NCI-H1930 (cell line): ENCODE measurements at places on chromosomes 7 and 10.

DNA sequence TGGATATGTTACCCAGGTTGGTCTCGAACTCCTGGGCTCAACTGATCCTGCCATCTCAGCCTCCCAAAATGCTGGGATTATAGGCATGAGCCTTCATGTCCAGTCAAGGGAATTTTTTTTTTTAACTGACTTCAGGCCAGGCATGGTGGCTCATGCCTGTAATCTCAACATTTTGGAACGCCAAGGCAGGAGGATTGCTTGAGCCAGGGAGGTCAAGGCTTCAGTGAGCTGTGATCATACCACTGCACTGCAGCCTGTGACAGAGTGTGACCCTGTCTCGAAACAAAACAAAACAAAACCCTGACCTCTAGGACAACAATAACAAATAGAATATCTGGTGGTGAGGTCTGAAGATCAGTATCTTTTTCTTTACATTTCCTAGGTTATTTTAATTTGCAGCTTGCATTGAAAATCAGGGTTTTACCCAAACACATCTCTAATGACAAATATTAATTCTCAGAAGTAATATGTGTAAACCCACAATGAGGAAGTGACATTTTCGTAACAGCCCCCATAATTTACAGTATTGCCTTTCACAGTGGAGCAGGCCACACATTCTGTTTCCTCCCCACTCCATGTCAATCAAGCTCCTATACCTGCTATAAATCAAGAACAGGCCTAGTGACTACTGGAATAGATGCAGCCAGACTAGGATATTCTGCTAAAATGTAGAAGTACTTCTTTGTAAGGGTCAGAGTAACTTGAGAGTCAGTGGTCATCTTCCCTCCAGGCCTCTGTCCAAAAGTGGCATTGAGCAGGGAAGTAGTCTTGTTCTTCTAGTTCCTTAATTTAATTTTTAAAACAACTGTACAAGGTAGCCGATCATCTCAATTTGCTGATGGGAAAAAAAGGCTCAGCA is 43.3 kb upstream of the ECHDC3 start:
- no peak for DNase-seq

DNA sequence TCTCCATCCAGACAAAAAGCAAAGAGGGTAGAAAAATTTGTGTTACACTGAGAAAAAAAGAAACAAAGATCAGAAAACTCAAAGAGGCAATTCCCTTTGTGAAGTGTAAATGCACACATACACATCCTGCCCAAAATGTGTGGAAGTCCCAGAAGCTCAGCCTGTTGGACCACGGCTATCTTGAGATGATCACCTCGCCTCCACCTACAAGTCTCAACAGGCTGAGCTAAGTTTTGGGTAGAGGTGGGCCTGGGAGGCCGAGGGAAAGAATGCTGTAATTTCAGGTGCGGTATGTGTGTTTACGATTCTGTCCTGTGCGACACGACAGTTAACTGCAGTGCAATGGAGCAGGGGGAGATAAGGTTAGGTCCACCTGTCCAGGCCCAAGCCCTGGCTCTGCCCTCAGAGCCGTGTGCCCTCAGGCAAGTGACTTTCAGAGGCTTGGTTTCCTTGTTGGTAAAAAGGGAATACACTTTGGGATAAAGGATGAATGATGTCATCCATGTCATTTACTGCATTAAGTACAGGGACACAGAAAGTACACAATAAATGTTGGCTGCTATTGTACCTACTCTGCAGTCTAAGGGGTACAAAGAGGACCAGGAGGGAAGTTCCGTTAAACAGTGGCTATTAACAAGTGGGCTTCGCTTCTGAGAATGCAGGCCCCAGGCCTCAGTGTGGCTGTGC is 67.3 kb downstream of the AFAP1L2 start:
- no peak for DNase-seq

GRCh38 chr7:83155407-83155806 is 7.3 kb downstream of the PCLO start:
- DNase-seq, result no peak

- no peak for DNase-seq
Observed at GRCh38 chr10:6769704-6770417, 189.8 kb upstream of the PRKCQ start.

DNA sequence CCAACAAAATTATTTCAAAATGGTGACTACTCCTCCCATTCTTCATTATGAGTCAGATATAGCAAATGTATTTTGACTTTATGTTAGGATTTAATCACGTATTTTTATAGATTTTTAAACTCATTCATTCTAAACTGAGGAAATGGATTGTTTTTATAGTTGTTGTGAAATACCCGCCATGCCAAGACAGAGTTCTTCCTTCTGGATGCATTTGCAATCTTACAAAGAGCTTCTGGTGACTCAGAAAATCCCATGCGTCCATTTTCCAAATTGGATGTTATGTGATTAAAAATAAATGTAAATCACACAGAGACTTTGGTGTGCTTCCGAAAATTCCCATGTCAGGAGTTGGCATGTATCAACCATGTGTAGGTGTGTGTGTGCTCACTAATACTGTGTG is 179.3 kb downstream of the TRIL start:
- no peak for DNase-seq

DNA sequence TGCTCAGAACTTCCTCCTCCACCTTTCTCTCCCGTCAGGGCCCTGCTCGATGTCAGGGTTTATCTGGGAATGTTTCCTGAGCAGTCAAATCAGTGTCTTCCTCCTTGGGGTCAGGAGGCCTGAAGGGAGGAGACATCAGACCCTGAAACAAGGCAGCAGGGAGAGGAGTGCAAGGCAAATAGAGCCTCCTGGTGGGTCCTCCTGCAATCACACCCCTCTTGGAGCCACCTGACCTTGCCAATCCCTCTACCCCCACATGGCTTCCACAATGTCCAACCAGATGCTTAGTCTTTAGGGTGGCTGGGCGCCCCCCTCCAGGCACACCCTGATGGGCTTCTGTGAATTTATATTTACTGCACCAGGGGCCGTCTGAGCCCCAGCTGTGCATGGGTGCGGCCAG is 12.2 kb downstream of the GPR26 start:
- DNase-seq, result no peak
